Stimulated activated CD4-positive, alpha-beta T cell treated with anti-CD3 and anti-CD28 coated beads, Interleukin-2, amount 100 ng/mL, for 4 hours (primary cell): ENCODE measurements at places on chromosomes 6 and 20.

DNA sequence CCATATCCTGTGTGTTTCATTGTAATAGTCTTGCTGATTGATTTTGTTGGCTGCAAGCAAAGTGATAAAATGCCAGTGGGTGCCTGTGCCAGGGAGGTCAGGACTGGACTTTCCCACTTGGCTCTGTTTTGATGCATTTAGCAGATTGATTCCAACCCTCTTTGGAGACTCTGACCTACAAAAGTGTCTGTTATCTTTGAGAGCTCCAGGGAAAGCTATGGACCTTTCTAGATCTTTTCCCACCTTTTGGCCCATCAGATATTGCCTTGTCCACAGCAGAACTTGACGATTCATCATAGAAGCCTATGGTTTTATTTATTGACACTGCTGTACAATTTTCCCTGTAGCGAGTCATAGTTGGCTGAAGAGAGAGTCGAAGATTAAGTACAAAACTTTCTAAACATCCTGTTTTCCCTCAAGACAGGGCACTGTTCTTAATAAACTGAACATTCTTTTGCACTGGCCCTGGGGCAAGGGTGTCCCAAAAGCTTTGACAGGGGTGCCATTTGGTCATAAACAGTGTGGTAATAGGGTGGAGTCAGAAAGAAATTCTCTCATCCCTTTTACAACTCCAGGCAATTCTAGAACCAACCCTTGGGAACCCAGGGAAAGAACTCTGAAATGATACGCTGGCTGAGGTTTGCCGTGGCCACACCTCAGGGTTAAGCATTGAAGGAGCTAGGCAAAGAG lies 53.7 kb downstream of the E2F3 start:
- no peak for DNase-seq

GRCh38 chr20:24999568-24999967 lies 7.0 kb upstream of the APMAP start:
- no peak for DNase-seq

DNA sequence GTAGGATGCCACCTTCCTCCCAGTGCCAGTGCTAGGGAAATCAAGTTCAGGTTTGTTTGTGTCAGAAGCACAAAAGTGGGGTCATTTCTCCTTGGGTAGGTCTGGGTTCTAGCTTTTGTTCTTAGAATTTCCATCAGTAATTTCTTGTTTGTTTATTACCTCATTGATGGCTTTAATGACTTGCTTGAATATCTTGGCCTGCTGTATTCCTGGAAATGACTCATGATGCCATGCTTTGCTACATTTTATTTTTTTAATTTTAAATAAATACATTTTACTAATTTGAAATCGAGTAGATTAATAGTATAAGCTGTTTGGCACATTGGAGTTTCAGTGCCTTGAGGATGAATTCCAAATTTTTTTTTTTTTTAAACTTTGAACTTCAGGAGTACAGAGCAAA lies 189.6 kb downstream of the JARID2 start:
- no peak for DNase-seq

DNA sequence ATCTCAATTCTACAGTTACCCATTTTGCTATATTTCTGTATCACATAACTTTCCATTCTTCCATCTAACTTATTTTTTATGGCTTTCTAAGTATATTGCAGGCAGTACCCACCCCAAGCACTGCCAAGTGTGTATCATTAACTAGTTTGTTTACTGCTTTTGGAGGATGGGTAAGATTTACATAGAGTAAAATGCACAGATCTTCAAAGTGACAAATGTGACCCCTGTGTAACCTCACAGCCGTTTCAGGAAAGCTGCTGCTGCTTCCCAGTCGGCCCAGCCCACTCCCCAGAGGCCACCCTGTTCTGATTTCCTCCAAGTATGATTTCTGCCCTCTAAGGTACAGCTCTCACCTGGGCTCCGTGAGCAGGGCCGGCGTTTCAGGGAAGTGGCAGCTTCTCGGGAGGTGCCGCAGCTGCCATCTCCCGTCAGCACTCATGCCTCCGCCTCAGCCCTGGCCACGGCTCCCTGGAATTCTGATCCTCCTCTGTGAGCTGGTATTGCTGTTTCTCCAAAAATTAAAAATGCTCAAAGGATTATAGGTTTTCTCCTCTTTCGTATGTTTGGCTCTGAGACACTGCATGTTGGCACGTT lies 15.0 kb upstream of the MAP1LC3A start:
- DNase-seq: no peak

DNA sequence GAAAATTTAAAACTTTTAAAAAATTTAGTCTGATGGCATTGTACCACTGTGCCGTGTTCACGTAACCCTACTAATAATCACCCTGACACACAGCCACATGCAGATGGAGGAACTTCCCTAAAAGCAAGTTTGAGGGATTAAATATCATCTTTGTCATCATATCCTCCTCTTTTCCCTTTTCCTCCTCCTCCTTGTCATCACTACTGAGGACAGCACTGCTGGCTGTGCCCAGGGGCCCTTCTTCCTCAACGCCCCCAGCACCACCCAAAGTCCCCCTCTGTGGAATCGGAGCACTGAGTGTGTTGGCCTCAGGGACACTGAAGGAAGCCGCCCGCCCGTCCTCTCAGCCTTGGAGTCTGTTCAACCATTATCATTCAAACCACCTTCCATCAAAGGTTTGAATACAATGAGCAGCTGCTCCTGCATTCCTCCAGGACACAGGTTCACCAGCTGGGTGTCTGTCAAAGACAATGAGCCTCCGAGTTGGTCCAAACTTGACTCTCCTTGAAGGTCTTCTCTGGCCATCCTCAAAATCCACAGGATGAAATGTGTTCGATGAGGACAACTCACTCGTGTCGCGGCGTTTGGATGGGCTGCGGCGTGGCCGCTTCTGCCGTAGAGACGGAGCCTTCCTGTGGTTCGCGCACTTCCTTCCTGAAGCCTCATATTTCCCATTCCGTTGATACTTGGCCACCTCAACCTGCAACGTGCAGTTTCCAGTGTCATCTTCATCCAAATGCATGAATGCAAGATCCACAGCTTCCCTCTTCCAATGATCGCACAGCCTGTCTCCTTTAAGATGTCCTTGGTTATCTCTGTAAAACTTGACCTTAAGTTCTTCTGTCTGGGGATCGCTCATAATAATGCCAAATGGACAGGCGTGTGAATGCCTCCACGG lies 23.3 kb downstream of the NQO2 start:
- no peak for DNase-seq

GRCh38 chr20:59577037-59577808 lies 27.1 kb upstream of the PHACTR3 start:
- no peak for DNase-seq

GRCh38 chr6:135012764-135013163 lies 41.9 kb downstream of the HBS1L start:
- DNase-seq: no peak

GRCh38 chr6:142523515-142524375 lies 221.9 kb downstream of the ADGRG6 start:
- DNase-seq: no peak

DNA sequence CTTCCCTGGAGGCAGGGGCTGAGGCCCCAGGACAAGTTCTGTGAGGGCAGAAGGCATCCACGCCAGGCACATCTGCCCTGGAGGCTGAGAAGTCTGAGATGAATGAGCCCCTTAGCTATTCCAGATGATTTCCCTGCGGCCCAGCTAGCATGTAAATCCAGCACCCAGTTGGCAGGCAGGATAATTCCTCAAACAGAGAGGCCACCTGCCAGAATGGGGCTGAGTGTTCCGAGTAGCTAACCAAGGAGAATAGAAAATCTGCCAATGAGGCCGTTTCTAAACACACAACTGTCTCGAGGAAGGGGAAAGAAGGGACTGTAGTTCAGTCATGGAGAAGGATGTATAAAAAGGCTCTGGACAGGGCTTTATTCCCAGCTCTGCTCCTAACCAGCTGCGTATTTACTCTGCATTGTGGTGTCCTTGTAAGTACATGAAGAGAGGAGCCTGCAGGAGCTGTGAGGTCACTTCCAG lies 211.4 kb upstream of the CDYL start:
- DNase-seq: no peak

GRCh38 chr6:43873806-43874714 lies 104.0 kb downstream of the VEGFA start:
- no peak for DNase-seq

- no peak for DNase-seq
Observed at GRCh38 chr6:4889701-4890100, 113.5 kb downstream of the CDYL start.

DNA sequence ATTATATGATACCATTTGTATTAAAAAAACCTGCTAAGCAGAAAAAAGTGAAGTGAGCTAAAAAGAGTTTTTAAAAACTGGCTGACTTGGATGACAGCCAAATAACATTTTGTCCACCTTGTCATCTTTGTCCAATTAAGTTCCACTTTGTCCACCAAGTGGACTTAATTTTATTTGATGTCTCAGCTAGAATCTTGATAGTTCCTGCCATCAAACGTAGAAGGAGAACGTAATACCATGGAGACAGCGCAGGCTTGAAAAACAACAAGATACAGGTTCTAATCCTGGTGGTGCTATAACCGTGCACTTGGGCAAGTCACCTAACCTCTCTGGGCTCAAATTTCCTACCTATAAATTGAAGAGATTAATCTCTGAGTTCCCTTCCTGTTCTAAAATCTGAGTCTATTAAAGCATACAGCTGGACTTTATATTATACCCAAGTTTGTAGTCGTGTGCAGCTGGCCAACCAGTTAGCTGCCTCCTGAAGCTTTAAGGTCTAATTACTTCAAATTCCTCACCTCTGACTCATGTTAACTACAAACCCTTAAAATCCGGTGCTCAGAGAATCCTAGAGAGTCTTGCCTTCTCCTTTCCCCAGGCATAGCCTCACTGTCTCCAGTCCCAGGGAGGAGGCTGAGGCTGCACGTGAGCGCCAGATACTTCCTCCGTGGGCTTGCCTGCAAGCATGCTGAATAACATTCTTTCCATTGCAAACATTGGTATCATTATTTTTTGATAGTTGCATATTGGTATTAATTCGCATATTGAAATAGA lies 16.8 kb downstream of the TMEM244 start:
- no peak for DNase-seq

DNA sequence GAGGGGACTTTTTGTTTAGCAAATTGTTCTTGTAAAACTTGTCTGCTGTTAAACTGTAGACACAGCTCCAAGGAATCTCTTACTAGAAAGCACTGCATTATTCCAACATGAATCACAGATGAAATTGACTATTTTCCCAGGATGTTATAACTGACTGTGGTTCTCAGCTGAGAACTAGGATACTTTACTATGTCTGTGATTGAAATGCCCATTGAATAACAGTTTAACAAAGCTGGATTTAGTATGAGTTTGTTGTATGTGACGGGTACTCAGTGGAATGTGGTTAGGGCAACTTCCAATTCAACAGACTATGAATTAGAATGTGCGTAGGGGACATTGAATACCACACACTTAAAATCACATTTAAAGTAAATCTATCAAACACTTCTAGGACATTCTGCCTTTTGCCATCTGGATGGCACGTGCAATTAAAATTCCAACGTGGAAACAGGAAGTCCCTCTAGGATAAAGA lies 193.4 kb upstream of the PREP start:
- no peak for DNase-seq

- peak; percentile 28 for DNase-seq
Observed at GRCh38 chr6:135909737-135910387, 58.4 kb downstream of the PDE7B start.

DNA sequence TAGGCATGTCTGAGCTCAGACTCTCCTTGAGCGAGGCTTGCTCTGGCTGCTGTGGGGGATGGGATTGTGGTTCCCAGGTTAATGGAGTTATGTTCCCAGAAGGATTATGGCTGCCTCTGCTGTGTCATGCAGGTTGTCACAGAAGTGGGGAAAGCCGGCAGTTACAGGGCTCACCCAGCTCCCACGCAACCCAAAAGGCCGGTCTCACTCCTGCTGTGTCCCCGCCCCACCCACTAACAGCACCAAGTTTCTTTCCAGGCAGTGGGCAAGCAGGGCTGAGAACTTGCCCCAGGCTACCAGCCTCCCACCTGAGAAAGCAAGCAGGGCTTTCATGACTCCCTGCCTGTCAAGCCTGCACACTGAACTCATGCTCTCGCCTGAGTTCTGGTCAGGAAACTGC lies 750.5 kb downstream of the FRK start:
- no peak for DNase-seq

DNA sequence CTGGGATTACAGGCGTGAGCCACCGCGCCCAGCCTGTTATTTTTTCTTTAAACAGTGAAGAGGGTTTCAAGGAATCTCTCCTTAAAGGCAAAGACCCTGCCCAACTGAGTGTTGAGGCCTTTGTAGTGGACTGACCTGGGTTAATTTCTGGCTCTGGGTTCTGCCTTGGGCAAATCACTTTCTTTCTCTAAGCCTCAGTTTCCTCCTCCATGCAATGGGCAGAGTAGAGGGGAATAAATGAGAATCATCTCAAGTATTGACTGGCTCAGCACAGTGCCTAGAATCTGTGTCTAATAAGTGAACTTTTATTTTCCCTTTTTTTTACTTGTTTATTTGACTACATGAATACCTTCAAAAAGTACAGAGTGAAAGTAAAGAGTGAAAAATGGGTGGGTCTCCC lies 31.0 kb upstream of the SLC9A8 start:
- DNase-seq: no peak

- DNase-seq: no peak
Observed at GRCh38 chr6:55009131-55009530, 162.6 kb downstream of the FAM83B start.

GRCh38 chr6:76881414-76881813 lies 581.9 kb downstream of the HTR1B start:
- DNase-seq: no peak

GRCh38 chr20:61354901-61355495 lies 102.9 kb downstream of the CDH4 start:
- no peak for DNase-seq
